Activated CD4-positive, alpha-beta T cell treated with anti-CD3 and anti-CD28 coated beads for 36 hours (primary cell): ENCODE measurements at places on chromosomes 5 and 9. TPM values are rescaled to one million over a fixed set of nuclear protein-coding genes. Genes with fewer than 3 reads are reported as not detected.

The OGN gene
- not detected for total RNA-seq

The SLF1 gene
- total RNA-seq, result 13.6 TPM

GRCh38 chr5:81208904-81209303 is 24.2 kb upstream of the CKMT2 start:
- no peak for DNase-seq

DNA sequence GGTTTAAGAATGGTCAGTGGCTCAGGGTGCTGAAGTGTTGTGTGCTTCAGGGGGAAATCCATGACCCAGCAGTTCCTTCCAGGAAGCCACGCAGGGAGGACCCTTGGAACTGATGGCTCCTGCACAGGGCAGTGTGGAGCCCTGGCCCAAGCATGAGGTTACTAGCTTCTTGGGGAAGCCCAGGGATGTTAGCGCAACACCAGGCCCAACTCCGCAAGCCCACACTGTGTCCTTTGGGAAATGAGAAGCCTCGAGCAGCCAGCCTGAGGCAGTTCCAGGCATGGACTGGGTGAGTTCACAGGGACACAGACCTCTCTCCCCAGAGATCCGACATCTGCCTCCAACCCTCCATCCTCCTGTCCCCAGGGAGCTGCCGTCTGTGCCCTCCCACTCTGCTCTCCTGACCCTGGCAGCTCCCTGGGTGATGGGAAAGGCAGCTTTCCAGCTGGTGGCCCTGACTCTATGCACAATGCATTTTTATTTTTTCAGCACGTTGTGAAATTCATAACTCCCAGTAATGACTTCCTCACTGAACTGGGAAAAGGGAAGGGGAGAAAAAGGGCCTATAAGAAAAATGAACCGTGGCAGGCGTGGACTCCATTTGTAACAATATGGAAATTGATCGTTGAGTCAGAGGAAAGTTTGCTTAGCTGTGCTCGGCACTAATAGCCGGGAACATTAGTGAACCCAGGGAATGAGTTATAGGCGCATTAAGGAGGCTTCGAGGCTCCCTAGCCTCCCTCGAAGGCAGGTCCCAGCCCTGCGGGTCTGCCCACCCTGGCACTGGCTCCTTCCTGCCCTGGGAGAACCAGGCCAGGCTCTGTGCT is 34.1 kb downstream of the LMX1B start:
- no peak for DNase-seq

DNA sequence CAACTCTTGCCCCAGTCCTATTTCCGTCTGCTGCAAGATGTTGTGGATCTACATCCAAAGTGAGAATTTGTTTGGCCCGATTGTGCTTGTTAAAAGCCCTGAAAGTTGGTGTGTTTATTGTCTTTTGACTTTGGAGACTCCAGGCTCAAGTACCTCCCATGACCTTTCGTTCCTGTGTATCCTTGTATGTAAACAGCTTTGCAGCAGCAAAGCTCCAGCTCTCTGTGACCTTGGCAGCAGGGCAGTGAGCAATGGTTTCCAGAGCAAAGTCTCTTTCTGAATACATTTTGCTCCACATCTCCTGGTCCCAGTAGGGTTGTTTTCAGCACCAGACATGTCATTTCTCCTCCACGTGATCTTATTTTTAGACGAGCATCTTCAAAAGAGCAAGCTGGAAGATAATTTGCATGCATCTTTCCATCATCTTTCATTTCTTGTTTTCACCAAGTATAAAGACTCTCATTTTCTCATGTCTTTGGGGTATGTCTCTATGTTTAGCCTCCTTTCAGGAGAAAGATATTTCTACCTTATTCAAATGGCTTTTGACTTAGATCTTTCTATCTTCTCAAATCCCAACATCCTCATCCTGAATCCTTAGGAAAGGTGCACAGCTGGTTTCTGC is 68.1 kb upstream of the ERCC6L2 start:
- no peak for DNase-seq

- no peak for DNase-seq
Observed at GRCh38 chr9:29456940-29457339, 1883.7 kb upstream of the C9orf72 start.

DNA sequence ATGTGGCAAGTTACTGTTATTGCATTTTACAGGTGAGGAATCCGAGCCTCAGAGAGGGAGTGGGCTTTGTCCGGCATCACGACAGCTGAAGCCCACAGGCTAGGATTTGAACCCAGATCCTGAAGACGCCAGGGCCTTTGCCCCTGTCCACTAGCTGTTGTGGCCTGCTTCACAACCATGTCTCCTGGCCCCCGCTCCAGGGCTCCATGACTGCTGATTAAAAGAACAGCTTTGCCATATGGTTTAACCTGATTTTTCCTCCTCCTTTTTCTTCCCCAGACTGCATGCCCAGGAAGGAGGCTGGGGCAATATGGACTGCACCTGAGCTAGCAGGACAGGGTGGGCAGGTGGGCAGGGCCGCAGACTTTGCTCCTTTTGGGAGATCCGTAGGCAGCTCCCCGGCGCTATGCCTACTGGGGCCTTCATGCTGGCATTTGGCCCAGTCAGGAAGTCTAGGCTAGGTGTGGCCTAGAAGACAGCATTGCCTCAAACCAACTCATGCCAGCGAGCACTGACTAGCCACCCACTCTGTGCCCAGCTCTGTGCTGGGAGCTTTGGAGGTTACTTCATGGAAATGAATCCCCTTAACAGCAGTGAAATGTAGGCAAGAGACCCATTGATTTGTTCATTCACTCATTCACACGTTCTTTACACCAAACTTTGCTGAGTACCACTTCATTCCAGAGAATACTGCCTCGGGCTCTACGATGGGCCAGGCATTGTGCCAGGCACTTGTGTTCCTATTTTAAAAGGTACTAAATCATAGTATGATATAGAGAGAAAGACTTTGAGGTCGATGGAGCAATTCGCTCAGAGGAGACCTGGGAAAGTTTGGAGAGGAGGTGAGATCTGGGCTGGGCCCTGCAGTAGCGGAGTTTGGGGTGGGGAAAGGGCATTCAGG is 94.3 kb upstream of the CPEB4 start:
- DNase-seq, result no peak
